ENCODE measurements at places on chromosomes 2 and 18. TPM values are rescaled to one million over a fixed set of nuclear protein-coding genes. Genes with fewer than 3 reads are reported as not detected.

ACMSD gene
- polyA plus RNA-seq, result not detected

PTPN2 gene
- polyA plus RNA-seq, result 30.5 TPM

MLPH gene
- polyA plus RNA-seq, result 14.9 TPM

KCNE4 gene
- polyA plus RNA-seq, result 3.1 TPM

CIB4 gene
- not detected for polyA plus RNA-seq

GRP gene
- not detected for polyA plus RNA-seq

- no peak for DNase-seq
Measured at GRCh38 chr2:5067816-5068215, 624.4 kb upstream of the SOX11 start.

GRCh38 chr2:27735263-27735904 lies 36.1 kb upstream of the MRPL33 start:
- DNase-seq, result peak; percentile 84

DNA sequence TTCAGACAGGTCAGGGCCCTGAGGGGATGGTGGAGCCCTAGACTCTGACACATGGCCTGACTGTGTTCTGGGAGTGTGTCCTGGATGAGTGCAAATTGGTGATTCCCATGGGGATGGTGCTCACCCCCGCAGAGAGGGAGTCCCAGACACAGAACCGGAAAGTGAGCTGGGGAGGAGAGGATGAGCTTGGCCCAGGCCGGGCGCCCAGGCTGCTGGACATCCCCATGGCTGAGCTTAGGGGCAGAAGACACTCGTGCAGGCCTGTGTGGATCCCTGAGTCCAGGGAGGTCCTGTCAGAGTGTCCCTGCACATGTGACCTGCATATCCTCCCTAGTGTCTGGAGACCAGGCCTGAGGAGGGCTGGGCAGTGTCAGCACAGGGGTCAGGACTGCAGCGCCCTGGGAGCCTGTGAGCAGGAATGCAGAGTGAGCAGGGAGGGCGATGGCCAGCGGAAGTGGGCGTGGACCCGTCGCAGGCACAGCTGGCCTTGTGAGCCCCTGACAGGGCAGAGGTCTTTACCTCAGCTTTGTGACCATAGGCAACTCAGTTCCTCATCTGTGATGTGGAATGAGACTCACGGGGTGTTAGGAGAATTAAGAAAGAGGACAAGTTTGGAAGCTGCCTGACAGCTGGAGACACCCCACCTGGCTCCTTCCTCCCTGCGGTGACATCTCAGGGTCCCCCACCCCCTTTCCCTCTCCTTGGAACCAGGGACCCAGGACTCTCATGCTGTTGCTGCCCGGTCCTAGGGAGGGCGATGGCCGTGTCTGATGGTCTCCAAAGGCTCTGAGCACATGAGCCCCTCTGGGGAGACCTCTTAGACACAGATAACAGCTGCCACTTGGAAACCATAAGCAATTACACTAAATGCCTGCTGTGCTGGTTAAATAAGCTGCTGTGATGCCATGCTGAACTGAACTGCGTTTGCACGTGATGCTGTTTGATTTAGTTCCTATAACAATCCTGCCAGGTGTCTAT lies 62.6 kb upstream of the HS6ST1 start:
- peak; percentile 12 for DNase-seq

DNA sequence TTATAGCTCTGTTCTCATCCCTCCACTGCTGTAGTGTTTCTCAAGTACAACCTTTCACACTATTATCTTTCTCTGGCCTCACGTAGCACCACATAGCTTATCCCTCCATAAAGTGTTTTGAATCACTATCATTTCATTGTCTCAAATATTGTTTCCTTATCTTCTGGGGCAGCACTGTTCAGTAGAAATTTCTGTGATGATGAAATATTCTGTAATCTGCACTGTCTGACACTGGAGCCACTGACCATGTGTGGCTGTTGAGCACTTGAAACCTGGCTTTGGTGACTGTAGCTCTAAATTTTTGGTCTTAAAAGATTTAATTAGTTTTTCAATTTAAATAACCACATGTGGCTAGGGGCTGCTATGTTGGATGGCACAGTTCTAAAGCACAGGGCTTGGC lies 78.9 kb downstream of the CPS1 start:
- DNase-seq, result no peak

DNA sequence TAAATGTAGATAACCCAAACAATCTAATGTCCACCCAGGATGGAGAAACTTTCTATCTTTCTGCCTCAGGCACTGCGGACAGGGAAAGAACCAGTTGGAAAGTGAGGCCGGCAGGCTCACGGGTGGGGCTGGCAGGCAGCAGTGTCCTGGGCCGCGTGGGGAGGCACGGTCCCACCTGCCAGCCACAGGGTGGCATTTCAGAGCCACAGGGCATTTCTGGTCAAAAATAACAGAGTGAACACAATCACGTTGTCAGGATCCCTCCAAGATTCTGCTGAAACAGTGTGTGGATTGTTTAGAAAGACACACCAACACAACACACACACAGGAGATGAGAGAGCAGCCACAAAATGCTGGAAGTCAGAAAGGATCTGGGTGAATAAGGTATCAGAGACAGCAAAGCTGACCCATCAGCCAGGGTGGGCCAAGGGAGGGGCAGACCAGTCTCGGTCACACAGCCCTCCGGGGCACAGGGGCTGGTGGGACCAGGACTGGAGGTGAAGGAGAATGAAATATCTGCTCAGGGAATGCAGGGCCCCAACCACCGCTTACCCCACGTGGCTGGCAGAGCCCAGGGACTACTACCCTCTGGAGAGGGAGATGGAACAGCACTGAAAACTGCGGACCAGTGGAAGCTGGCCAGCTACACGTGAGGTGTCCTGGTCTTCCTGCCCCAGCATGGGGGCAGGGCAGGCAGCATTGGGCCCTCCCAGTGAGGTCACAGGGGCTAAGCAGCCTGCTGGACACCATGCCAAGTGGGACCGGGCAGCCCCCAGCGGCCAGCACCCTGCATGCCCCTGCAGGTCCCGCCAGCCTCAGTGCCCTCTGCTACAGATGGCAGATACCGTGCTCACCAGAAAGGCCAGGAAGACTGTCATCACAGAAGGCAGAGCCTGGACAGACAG lies 173.9 kb downstream of the HDAC4 start:
- peak; percentile 18 for DNase-seq

DNA sequence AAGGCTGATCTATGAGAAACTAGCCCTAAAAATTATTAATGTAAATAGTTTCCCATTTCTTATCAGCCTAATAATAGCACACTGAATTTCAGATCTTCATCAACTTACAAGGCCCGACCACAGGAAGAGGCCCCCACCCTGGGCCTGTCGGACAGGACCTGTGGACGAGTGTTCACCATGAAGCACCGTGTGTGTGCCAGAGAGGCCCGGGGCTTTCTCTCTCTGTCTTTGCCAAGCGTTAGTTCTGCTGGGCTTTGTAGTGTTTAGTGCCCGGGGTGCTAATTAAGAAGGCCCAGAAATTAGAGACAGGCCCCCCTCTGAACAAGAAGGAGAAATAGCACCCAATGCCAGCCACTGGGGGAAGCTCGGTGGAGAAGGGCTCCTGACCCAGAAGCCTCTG lies 265.7 kb downstream of the TWIST2 start:
- DNase-seq, result no peak

- no peak for DNase-seq
Measured at GRCh38 chr2:85528355-85528754, 10.6 kb upstream of the MAT2A start.

GRCh38 chr2:205259121-205259520 lies 423.2 kb upstream of the NRP2 start:
- peak; percentile 16 for DNase-seq

DNA sequence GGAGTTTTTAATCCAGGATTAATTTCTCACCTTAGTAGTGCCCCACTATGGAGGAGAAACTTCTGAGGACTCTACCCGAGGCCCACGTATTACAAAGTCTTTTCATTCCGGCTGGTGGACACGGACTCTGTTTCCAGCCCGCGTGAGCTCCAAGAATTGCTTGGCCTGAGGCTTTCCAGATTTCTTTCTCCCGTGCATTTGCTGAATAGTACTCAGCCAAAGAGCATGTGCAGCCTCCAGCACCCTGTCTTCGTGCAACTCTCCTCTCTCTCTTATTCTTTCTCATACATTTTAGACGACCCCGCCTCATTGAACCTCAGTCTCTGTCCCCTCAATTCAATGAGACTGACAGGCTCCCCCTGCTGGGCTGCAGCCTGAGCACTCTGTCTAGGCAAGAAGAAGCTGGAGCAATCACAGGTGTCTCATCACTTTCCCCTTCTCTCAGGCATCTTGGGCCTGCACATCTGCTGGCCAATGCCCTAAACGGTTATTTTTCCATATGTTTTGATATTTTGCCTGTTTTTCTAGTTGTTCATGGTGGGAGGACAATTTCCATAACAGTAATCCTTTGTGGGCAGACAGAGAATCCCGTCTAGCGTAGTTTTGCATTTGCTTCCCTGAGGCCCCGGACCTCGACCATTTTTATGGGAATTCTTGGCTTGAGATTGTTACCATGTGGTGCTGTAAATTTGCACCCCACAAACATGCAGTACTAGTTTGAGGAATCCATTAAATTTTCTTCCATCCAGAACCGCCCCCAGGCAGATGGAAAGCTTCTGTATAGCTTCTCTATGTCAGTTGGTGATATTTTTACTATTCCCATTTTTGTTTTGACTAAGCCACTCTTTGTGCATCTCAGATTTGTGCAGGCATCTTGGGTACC lies 50.1 kb upstream of the LPIN2 start:
- peak; percentile 36 for DNase-seq

DNA sequence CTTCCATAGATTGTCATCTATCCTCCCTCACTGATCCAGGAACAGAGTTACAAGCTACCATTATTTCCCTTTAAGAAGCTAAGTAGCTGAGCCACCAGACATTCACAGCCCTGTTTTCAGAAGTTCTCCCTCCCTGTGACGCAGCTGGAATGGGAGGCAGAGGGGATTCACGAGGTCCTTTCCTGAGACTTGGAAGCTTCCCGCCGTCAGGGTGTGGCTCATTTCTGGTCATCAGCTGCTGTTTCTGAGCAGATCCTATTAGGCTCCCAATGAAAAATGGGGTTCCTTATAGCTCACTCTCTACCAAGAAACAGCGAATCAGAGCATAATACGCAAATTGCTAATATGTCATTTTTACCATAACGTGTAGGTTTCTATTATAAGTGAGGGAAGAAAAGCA lies 559.3 kb upstream of the ID2 start:
- peak; percentile 45 for DNase-seq

DNA sequence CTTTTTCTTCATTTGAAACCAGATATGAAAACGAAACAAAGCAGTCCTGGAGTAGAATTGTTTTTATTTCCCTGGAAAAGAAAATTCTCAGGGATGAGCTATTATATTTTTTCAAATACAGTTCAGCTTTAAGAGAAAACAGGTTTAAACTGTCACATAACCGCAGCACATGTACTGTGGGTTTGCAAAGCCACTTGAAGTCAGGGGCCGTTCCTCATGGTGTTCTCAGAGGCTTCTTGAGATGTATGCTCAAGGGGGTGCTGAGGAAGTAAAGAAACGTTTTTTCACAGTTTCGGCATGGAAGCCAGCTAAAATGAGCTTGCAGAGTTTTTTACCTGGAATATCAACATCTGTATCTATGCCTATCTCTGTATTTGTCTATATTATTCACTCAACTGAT lies 225.3 kb downstream of the MC4R start:
- no peak for DNase-seq

DNA sequence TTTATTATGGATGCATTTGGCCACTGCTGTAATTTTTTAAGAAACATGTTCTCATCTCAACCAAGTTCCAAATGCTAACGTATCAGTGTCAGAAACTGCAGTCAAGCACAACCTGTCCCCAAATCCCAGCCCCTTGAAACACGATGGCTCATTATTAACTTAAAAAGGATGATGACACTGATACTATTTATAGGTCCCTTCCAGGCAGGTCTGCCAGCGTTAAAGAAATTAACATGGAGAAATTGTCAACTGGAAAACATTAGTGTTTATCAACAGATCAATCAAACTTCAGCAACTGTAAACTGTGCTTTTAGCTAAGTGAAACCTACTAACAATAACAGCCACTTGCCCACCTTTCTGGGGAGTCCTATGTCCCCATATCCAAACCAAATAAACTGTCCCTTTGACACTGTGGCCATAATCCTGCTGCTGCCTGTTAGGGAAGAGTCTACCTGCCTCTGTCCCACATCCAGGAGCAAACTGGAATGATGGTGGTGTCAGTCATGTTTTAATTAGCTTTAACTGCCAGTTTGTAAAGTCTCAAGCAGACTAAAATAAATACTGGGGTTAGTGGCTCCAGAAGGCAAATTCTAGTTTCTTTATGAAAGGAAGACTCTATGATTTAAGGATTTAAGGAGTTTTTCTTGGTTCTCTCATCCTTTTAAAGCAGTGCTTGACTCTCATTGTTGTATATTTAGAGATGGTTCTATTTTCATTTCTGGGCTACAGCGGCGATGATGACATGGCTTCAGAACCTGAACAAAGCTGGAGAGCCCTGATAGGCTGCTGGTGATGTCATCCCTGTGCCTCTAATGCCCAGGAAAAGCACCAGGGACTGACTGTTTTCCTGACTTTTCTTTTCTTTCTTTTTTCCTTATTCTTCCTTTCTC lies 583.6 kb upstream of the PIK3C3 start:
- peak; percentile 24 for DNase-seq

Data from GM23248 (cell line).